ENCODE measurements at places on chromosomes 3 and 15. TPM values are rescaled to one million over a fixed set of nuclear protein-coding genes. Genes with fewer than 3 reads are reported as not detected.

- no peak overlapping the region for H3K4me3 ChIP-seq
- no peaks in the 10 kb centered on the region for H3K27me3 ChIP-seq
- no peak for DNase-seq
- H3K27ac ChIP-seq: no peak overlapping the region
These were observed 404.9 kb downstream of the SQOR start for GRCh38 chr15:46039703-46040102.

DNA sequence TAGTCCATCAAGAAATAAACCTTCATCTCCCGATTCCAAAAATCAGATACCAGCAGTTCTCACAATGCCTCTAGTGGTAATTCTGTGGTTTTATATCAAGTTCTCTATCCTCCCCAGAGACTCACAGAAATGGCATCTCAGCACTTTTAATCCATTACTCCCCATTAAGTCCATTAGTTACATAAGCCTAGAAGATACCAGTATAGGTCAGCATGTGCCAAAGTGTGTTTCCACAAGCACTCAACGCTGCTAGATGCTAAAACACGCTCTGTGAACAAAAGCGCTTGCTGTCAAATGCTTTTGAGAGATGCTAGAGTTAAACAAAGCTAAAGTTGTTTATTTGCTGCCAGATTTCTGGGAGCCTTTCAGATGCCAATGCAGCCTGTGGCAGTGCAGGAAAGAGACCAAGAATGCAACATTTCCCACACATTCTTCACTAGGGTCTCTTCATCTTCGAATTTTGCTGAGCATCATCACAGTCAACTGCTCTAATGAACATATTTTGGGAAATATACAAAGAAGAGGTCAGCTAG is 918.8 kb upstream of the CFAP20DC start:
- H3K36me3 ChIP-seq: no peaks in the 10 kb centered on the region
- no peaks in the 10 kb centered on the region for H3K27me3 ChIP-seq
- no peaks in the 10 kb centered on the region for H3K4me1 ChIP-seq
- no peak for DNase-seq
- H3K27ac ChIP-seq: no peak overlapping the region

DNA sequence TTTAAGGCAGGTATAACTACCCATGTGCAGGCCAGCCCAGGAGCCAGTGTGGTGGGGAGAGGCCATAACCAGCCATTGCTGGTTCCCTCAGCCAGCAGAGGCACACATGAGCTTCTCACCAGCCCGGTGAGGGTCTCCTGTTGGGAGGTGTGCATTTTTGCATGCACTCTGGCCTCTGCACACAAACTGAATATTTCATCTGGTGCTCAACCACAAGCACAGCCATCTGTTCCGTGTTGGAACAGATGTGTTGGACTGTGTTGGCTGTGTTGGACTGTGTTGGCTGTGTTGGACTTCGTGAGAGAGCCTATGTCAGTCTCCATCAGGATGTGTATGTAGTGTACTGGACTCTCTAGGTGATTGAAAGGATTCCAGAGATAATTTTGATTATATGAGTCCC is 67.2 kb downstream of the RPL39L start:
- peak overlapping the region; percentile 62 for H3K27ac ChIP-seq
- H3K4me3 ChIP-seq: no peak overlapping the region
- peaks cover 55% of the 10 kb centered on the region for H3K4me1 ChIP-seq
- peaks cover 94% of the 10 kb centered on the region for H3K36me3 ChIP-seq

DNA sequence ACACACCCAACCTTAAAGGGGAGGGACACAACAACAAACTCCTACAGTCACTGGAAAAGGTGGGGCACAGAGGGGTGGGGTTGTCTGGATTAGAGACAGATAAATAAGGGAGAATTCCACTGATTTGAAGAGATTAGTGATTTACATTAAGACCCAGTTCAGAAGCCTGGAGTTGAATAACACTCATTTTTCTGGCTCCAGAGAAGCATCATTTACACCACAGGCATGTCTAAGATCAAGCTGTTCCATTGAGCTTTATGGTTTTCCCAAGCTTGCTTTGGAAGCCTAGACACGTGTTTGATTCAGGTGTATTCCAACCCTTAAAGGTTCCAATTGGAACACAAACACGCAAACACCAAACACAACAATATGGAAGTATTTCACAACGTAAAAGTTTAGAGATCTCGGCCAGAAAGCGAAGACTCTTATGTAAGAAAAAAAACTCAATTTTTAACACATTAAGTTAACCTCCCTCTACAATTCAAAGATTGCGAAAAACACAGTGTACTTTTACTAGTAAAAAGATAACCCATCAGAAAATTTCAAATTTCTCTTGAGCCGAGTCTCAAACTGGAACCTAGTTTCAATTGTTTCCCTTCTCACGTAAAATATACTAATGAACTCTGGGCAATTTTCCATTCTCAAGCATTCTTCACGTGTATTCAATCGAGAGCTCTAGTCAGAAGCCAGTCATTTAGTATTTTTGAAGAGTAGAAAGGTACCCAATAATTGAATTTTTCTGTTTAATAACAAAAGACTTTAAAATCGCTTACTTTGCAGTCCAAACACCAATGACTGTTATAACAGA is 2.1 kb downstream of the TRA2B start:
- no peaks in the 10 kb centered on the region for H3K27me3 ChIP-seq
- no peak for DNase-seq
- H3K4me1 ChIP-seq: peaks cover 50% of the 10 kb centered on the region

DNA sequence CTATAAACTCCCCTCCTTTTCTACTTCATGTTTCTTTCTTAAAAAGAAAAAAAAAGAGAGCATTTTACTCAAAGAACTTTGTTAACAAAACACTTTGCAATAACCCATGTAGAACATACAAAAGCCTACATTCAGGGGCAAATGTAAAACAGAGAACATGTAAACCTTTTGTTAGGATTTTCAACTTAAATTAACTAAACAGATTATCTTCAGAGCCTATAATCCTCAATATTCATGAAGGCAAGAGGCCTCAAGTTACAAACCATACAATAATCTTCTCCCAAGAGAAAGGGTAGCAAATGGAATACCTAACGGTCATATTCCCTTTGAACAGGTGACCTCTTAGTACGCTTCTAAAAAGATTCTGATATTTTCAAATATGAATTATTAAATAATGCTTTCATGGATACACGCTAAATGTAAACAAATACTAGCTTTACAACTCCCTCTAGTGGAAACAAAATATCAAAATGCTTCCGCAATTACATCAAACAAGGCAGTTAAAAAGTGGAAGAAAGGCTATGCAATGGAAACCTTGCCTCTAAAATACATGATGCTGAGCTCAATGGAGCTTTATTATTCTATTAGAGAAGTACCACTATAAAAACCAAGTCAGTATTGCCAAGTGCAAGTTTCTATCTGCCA is 9.9 kb downstream of the CEP152 start:
- no peaks in the 10 kb centered on the region for H3K4me1 ChIP-seq
- H3K27ac ChIP-seq: no peak overlapping the region
- DNase-seq: peak; percentile 41
- no peak overlapping the region for H3K4me3 ChIP-seq
- H3K36me3 ChIP-seq: no peaks in the 10 kb centered on the region

GRCh38 chr3:131972091-131972490 is 62.7 kb downstream of the CPNE4 start:
- H3K4me3 ChIP-seq: no peak overlapping the region
- no peaks in the 10 kb centered on the region for H3K4me1 ChIP-seq
- H3K36me3 ChIP-seq: no peaks in the 10 kb centered on the region
- no peak for DNase-seq

DNA sequence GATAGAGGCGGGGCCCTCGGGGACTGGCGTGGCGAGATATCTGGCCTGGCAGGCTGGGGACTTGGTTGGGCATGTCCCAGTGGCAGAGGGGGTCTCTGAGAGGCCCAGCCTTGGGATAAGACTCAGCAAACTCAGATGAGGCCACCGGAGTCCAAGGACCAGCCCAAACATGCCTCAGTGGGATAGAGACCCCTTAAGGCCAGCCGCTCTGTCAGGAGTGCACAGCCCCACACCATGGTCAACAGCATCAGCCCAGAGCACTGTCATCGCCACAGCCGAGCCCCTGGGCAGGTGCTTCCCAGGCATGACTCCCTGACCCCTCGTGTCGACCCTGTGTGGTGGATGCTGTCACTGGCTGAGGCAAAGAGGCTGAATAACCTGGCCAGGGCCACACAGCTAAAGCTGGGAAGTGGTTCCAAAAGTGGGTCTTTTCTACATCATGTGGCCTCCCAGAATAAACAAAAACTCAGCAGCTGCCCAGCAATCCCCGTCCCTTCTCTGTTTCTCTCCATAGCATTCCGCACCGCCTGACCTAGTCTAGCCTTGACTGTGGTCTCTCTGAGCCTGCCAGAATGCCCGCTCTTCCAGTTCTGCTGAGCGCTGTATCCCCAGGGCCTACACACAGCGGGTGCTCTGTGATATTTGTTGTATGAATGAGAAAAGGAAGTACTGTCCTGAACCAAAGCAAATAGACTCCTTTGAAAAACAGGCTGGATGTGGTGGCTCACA is 15.1 kb downstream of the CTSH start:
- no peak overlapping the region for H3K27ac ChIP-seq
- no peaks in the 10 kb centered on the region for H3K27me3 ChIP-seq
- no peak overlapping the region for H3K4me3 ChIP-seq
- peaks cover 88% of the 10 kb centered on the region for H3K36me3 ChIP-seq
- DNase-seq: no peak

- H3K4me3 ChIP-seq: no peak overlapping the region
- H3K27ac ChIP-seq: no peak overlapping the region
- DNase-seq: peak; percentile 60
- no peaks in the 10 kb centered on the region for H3K27me3 ChIP-seq
- H3K36me3 ChIP-seq: peaks cover 3% of the 10 kb centered on the region
These were observed 19.9 kb downstream of the SPICE1 start for GRCh38 chr3:113495035-113495434.

GRCh38 chr15:45199136-45199810 is 11.5 kb upstream of the SHF start:
- DNase-seq: peak; percentile 79
- H3K4me1 ChIP-seq: peaks cover 18% of the 10 kb centered on the region
- no peaks in the 10 kb centered on the region for H3K27me3 ChIP-seq
- H3K27ac ChIP-seq: peak overlapping the region; percentile 97
- no peaks in the 10 kb centered on the region for H3K36me3 ChIP-seq

DNA sequence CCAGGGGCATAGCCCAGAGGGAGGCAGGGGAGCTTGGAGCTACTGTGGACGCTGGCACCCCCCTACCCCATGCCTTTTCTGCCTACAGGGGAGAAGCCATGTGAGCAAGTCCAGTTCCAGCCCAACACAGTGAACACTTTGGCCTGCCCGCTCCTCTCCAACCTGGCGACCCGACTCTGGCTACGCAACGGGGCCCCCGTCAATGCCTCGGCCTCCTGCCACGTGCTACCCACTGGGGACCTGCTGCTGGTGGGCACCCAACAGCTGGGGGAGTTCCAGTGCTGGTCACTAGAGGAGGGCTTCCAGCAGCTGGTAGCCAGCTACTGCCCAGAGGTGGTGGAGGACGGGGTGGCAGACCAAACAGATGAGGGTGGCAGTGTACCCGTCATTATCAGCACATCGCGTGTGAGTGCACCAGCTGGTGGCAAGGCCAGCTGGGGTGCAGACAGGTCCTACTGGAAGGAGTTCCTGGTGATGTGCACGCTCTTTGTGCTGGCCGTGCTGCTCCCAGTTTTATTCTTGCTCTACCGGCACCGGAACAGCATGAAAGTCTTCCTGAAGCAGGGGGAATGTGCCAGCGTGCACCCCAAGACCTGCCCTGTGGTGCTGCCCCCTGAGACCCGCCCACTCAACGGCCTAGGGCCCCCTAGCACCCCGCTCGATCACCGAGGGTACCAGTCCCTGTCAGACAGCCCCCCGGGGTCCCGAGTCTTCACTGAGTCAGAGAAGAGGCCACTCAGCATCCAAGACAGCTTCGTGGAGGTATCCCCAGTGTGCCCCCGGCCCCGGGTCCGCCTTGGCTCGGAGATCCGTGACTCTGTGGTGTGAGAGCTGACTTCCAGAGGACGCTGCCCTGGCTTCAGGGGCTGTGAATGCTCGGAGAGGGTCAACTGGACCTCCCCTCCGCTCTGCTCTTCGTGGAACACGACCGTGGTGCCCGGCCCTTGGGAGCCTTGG is 5.6 kb downstream of the CIB1 start:
- DNase-seq: no peak
- H3K4me1 ChIP-seq: peaks cover 32% of the 10 kb centered on the region
- H3K4me3 ChIP-seq: no peak overlapping the region
- H3K27ac ChIP-seq: no peak overlapping the region

- DNase-seq: no peak
- H3K36me3 ChIP-seq: no peaks in the 10 kb centered on the region
These were observed 45.4 kb upstream of the RAD18 start for GRCh38 chr3:9008550-9009255.

GRCh38 chr3:45210308-45211041 is 15.6 kb downstream of the TMEM158 start:
- H3K4me1 ChIP-seq: no peaks in the 10 kb centered on the region
- H3K27ac ChIP-seq: no peak overlapping the region
- no peaks in the 10 kb centered on the region for H3K27me3 ChIP-seq
- H3K4me3 ChIP-seq: no peak overlapping the region
- no peaks in the 10 kb centered on the region for H3K36me3 ChIP-seq
- DNase-seq: peak; percentile 58

- H3K4me3 ChIP-seq: no peak overlapping the region
- H3K4me1 ChIP-seq: no peaks in the 10 kb centered on the region
- DNase-seq: no peak
- no peak overlapping the region for H3K27ac ChIP-seq
- H3K36me3 ChIP-seq: no peaks in the 10 kb centered on the region
- no peaks in the 10 kb centered on the region for H3K27me3 ChIP-seq
These were observed 61.0 kb downstream of the SEMA6D start for GRCh38 chr15:47778263-47778770.

DNA sequence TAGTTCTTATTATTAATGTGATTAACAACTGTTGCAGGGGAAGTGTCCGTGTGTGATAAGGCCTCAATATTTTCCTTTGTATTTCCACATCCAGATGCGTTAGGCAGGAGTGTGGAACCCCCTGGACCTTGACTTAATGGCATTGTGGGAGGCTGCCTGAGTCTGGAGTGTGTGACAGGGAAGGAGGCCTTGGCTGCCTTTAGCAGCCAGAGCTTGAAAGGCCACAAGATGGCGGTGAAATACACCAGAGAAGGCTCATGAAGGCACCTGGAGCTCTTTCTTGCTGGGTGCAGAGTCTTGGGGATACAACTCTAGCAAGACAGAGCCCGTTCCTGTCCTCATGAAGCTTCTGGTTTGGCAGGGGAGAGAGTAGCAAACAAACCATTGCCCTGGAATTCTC is 36.9 kb downstream of the POLR2M start:
- no peak overlapping the region for H3K27ac ChIP-seq
- no peaks in the 10 kb centered on the region for H3K27me3 ChIP-seq
- H3K4me1 ChIP-seq: no peaks in the 10 kb centered on the region

GOLGA8G gene
- not detected for total RNA-seq

SEMA3F gene
- 0.27 TPM for total RNA-seq

WDR49 gene
- 0.73 TPM for total RNA-seq

CD80 gene
- total RNA-seq: 26.5 TPM

ATP8B4 gene
- 0.73 TPM for total RNA-seq

ISY1 gene
- 42.2 TPM for total RNA-seq

FAH gene
- total RNA-seq: 3.2 TPM

ANKRD34C gene
- total RNA-seq: not detected

CCNB2 gene
- 0.67 TPM for total RNA-seq

CEMIP gene
- total RNA-seq: 0.24 TPM

MST1R gene
- total RNA-seq: 2.4 TPM

ZBTB20 gene
- total RNA-seq: 123 TPM

RHCG gene
- total RNA-seq: not detected
